Activated CD4-positive, alpha-beta T cell treated with anti-CD3 and anti-CD28 coated beads for 1 hour (primary cell): ENCODE measurements at places on chromosomes 16 and 17.

- no peak for DNase-seq
Measured at GRCh38 chr17:7217113-7217987, 2.3 kb downstream of the DLG4 start.

DNA sequence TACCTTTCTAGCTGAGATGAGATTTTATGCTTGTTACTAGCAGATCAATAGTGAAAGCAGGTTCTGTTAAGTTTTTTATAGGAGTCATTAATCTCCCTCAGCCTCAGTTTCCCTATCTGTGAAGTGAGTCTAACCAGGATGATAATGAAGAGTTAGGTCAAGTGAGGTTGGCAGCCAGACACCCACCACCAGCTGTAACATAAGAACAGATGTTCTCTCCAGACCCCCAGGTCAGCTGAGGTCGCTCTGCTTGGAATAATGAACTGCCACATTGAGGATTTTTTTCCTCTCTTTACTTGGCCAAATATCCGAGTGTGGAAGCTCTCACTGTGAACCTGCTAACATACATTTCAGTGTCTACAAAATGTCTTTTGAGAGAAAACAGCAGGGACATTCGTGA lies 389.6 kb downstream of the WWOX start:
- DNase-seq, result no peak

DNA sequence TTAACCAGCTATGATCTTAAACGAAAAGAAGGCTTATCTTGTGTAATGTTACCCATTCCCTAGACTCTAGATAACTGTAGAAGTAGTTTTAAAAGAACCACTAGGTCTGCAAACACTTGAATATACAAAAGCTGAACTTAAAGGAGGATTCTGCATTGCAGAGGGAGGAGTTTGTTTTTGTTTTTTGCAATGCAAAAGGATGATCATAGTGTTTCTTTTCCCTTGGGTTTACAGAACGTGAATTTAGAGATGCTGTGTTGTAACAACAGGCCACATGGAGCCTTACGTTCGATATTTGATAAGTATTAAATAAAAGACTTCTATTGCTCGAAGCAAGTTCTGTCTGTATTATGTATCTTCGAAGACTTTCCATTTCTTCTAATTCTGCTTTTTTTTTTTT lies 77.6 kb downstream of the CHD9 start:
- DNase-seq, result no peak

- DNase-seq, result no peak
Measured at GRCh38 chr16:9953908-9954570, 228.2 kb downstream of the GRIN2A start.

DNA sequence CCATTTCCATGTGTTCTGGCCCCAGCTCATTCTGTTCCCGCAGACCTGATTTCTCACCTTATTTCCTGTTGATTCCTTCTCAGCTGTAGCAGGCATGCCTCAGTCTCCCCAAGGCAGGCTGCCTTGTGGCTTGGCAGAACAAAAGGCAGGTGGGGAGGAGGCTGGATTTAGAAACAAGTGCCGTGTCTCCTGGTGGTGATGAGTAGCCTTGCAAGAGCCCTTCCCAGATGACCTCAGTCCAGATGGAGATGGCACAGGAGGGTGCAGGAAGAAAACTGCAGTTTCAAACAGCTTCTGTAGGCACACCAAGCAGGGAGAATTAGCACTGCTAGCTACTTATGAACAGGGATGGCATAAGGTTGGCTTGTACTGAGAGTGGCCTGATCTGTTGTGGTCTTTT lies 64.6 kb downstream of the ARHGAP44 start:
- DNase-seq, result no peak

DNA sequence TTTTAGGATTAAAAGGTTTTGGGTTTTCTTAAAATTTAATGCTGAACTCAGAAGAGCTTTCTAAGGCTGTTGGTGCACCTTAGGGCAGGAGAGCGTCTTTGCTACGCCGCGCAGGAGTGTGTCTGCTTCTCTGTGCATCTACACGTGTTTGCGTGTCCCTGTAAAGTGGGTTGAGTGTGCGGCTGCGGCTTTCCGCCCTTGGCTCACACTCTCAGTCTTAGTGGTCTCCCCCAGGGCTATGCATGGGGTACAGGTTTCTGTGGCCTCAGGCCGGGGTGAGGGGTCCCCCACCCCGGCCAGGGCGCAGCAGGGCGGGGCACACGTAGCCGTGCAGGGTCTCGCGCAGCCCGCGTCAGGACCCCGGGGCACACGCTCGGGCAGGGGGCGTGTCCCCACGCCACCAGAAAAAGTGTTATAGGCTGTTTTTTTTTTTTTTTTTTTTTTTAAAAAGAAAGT lies 727 bp upstream of the TENT4B start:
- DNase-seq, result peak; percentile 47

DNA sequence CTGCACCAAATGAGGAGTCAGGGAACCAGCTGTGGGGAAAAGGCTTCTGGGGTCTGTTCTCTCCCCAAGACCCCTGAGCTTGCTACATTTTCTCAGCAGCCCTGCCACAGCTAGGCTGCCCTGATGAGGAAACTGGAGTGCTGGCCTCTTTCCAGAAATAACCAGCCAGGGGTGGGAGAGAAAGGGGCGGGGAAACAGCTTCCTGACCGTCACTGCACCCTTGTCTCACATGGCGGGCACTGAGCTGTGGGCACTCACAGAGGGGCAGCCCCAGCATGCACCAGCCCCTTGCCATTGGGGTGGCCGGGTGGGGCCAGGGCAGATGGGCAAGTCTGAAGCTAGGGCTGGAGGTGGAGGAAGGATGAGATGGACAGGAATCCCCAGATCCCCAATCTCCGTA lies 2.9 kb downstream of the SRL start:
- DNase-seq, result no peak

DNA sequence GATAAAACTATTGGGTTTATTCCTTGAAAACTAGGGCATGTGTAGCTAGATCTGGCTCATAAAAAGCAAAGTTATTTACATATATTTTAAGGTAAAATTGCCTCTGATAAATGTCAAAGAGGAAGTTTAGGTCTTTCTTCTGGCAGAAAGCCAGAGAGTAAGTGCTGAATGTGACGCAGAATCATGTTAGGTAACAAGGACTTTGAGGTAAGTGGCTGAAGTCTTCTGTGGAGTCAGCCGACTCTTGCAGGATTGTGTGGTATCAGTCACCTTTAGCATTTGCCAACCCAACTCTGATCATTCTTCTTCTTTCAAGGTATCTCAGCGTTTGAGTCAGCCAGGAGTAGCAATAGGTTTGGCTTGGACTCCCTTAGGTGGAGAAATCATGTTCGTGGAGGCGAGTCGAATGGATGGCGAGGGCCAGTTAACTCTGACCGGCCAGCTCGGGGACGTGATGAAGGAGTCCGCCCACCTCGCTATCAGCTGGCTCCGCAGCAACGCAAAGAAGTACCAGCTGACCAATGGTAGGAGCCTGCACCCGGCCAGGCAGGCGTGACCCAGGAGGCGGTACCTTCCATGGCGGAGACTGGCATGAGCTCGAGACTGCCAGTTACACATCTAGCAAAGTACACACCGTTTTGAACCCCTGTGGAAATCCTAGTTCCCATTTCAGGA lies 37.9 kb downstream of the SIAH1 start:
- no peak for DNase-seq

DNA sequence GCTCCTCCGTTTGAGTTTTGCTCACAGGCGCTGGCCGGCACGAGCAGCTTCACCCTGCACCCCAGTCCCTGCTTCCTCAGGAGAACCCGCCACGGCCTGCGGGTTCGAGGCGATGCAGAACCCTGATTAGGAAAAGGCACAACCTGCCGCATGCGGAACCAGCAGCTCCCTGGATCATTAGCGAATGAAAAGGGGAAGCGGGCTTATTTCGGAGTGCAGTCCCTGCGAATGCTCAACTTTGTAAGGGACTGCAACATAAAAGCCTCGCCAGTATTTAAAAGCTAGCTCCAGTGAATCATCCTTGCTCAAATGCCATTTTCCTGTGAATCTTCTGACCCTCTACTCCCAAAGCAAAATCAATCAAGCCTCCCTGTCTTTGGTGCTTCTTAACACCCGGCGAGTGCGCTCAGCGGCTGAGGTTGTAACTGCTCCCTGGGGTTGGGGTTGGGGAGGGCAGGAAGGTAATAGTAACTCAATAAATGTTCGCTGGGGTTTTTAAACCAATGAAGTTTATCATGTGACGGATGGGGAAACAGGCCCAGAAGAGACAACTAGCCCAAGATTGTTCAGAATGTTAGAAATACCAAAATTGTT lies 678 bp upstream of the AKAP10 start:
- DNase-seq, result no peak

DNA sequence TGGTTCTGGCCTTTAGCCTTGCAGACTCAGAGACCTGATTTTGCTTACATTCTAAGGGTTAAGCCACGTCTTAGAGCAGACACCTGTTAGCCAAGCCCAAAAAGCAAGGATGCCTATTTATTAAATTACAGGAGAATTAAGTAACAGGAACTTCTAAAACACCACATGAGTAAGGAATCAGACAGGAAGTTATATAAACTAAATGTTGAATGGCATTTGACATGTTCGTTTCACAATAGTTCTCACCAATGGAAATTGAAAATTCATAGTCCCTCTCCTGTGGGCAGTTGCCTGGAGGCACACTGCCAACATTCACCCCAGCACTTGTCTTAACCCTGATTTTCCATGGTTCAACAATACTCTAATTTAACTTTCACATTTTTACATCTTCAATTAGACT lies 9.0 kb downstream of the KRTAP9-7 start:
- DNase-seq, result no peak

DNA sequence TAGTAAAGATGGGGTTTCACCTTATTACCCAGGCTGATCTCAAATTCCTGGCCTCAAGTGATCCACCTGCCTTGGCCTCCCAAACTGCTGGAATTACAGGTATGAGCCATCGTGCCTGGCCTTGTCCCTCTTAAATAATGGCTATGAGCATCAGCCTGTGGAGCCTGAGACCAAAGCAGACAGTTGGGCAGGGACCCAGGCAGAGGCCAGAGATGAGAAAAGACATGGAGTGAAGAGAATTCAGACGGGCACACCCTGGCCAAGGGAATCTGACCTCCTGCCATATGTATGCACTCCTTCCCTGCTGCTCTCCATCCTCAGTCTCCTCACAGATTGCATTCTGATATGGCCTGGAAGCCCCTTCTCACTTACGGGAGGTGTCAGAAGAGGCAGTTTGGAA lies 98.4 kb upstream of the DNAH9 start:
- no peak for DNase-seq

DNA sequence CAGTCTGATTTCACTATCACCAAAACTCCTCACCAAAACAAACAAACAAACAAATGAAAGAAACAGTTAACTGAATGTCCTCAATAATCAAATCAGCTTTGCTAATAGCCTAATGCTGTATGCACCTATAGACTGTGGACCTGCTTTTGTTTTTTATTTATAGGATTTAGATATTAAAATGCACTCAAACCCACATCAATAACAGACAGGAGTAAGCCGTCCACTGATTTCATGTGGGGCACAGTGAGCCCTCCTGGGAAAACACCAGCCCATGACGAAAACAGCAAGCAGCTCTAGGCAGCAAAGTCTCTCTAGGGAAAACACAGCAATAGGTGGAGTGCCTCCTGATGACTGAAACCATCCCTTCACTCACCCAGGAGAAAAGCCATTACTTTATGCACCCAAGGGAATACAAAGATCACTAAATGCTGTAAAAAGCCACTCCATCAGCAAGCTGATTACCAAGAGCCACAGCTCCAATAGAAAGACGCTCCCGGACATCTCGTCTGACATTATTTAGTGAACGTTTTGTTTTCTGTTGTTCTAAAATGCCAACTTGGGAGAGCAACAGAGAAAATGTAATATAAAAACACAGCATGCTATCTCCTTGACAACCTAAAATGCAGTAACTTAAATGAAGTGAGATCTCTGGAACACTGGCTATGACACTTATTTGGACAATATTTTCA lies 47.8 kb downstream of the ANKFY1 start:
- DNase-seq, result no peak

GRCh38 chr16:30628628-30629540 lies 18.7 kb upstream of the ZNF689 start:
- peak; percentile 80 for DNase-seq

DNA sequence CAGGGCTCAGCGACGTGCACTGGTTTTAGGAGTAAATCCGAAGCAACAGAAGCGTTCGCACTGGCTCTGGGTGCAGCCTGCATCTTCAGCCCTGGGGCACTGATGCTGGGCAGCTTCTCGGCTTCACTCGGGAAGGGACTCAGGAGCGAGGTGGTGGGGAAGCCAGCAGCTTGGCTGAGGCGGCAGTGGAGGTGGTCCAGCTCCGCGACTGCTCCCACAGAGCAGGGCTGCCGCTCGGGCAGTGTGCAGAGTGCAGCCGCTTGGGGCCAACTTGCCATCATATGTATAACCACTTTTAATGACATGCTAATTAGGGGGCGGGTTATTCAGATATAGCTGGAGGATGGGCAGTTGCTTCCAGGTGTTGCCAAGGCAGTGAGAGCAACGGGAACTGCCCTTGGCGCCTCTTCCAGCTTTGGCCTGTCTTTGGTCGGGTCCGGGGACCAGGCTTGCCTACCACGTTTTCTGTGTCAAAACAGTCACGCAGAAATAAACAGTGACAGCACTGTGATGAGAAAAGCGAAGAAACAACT lies 26.7 kb downstream of the METRNL start:
- no peak for DNase-seq

- DNase-seq, result no peak
Measured at GRCh38 chr17:71741836-71742235, 379.0 kb upstream of the SOX9 start.

GRCh38 chr16:3598236-3598635 lies 13.2 kb downstream of the SLX4 start:
- no peak for DNase-seq

DNA sequence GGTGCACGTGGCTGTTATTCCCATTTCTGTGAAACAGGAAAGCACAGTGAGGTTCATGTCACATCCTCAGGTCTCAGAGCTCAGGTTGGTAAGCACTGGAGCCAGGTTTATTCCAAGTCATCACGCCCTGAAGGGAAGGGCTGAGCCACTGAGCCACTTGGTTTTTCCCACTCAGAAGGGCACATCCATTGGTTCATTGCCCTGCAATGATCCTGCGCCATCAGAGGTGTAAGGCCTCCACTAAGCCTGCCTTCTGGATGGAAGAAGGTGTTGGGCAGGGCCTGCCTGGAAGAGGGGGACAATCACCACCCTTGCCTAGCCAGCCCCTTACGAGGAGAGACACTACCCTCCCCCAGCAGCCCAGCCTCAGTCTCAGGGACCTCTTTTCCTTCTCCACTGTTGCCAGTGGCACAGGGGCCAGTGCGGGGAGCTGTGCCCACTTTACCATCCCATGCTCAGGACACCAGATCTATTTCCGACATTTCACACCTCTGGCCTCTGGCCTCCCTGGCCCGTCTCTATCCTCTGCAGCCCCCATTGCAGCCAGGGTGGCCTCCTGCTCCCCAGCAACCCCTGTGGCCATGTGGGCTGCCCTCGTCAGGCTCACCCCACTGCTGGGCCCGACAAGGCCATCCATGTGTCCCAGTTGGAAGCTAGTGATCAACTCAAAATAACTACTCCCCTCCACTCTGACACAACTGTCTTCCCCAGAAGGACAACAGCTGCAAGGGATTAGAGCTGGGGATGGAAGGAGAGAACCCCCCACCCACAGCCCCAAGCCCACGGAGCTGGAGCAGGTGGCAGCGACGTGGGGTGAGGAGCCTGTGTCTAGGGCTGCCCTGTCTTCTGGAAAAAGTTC lies 29.9 kb downstream of the CFAP20 start:
- DNase-seq, result no peak

- DNase-seq, result no peak
Measured at GRCh38 chr16:46787909-46788308, 39.8 kb upstream of the MYLK3 start.

- no peak for DNase-seq
Measured at GRCh38 chr17:65457183-65457582, 104.3 kb downstream of the AXIN2 start.
